NCI-H2171 (cell line): ENCODE measurements at places on chromosomes 1 and 21.

GRCh38 chr1:157781048-157781447 is 4.1 kb upstream of the FCRL2 start:
- no peak for DNase-seq

- no peak for DNase-seq
Measured at GRCh38 chr21:29233611-29234540, 64.8 kb upstream of the BACH1 start.

GRCh38 chr1:33524586-33524985 is 52.1 kb downstream of the ZSCAN20 start:
- DNase-seq, result no peak

GRCh38 chr21:38768471-38769063 is 37.2 kb upstream of the ETS2 start:
- no peak for DNase-seq

GRCh38 chr1:170707959-170708655 is 44.2 kb downstream of the PRRX1 start:
- no peak for DNase-seq

DNA sequence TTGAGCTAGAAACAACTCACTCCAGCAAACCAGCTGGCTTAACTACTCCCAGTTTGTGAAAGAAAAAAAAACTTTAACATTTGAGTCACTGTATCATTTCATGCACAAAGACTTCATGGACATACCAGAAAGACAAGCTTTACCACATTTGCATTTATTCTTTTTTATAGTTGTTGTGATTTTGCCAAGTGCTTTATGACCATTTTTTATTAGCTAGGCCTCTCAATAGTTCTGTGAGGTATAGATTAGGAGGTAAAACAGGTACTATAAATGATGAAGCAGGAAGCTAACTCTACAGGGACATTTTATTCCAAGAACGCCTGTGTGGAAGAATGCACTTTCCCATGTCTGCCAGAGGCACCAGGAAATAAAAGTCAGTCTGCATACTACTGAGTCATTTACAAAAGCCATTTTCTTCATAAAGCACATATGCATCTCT is 8.2 kb upstream of the DENND1B start:
- no peak for DNase-seq

DNA sequence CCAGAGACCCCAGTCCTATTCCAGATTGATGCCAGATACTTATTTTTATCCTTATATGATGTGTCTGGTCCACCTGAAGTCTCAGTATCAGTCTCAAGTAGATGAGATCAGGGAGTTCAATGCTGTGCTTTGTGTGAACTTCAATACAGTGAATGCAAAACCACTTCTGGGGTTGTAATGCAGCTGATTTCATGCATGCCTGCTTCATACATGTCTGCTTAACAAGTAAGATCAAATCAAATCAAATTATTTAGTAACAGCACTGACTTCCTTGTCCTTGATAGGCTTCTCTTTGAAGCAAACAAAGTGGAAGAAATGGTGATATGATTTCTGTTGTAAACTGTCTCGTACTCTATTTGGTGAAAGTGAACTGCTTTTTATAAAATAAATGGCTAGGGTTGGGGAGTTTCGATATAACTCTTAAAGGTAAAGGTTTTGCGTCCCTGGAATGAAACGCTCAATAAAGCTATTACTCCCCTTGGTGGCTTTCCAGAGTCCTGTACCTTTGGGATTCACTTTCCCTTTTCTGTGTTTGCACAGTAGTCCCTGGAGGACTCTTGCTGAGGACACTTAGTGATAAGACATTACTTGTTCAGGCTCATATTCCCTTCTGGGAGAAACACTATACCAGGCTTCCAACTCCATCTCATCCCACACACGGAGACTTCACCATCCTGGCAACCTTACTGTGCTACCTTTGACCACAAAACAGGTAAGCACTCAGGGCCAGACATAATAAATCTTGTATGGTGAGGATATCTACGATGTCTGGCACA is 59.3 kb downstream of the FH start:
- peak; percentile 7 for DNase-seq

GRCh38 chr1:12369258-12369657 is 139.4 kb downstream of the VPS13D start:
- no peak for DNase-seq

GRCh38 chr1:30042438-30043147 is 680.8 kb downstream of the MATN1 start:
- DNase-seq, result no peak

GRCh38 chr21:43598416-43599120 is 60.7 kb downstream of the HSF2BP start:
- no peak for DNase-seq
